ENCODE measurements at places on chromosomes 1 and 21. TPM values are rescaled to one million over a fixed set of nuclear protein-coding genes. Genes with fewer than 3 reads are reported as not detected.

Gene TPTE
- polyA plus RNA-seq: not detected

Gene FRRS1
- 0.93 TPM for polyA plus RNA-seq

Gene HAO2
- polyA plus RNA-seq: not detected

Gene PIK3C2B
- polyA plus RNA-seq: 7.9 TPM

Gene LRRN2
- polyA plus RNA-seq: not detected

Gene BRINP3
- not detected for polyA plus RNA-seq

Gene RABGAP1L
- 15.9 TPM for polyA plus RNA-seq

Gene YBX1
- polyA plus RNA-seq: 486 TPM

Gene CSF1
- polyA plus RNA-seq: 40.4 TPM

Gene PRSS38
- polyA plus RNA-seq: not detected

Gene INAVA
- polyA plus RNA-seq: 0.01 TPM

Gene DNASE2B
- not detected for polyA plus RNA-seq

Gene LCE1C
- not detected for polyA plus RNA-seq

Gene C1orf226
- polyA plus RNA-seq: 1.0 TPM

Gene MIS18A
- 6.0 TPM for polyA plus RNA-seq

Gene SPRR4
- polyA plus RNA-seq: not detected

Gene LCE1D
- polyA plus RNA-seq: not detected

Gene CHI3L1
- polyA plus RNA-seq: 0.10 TPM

Gene PLEKHN1
- polyA plus RNA-seq: 0.48 TPM

Gene AGMAT
- polyA plus RNA-seq: 1.2 TPM

Gene RSBN1
- polyA plus RNA-seq: 11.0 TPM

Gene FAM163A
- polyA plus RNA-seq: not detected

Gene FAM151A
- polyA plus RNA-seq: not detected

Gene CFH
- polyA plus RNA-seq: 30.0 TPM

Gene CFAP410
- polyA plus RNA-seq: 13.5 TPM

Gene SLC30A2
- polyA plus RNA-seq: not detected

Gene LCE1A
- not detected for polyA plus RNA-seq

Gene DNAJC6
- 10.5 TPM for polyA plus RNA-seq
